ENCODE measurements at places on chromosomes 13 and 19.

DNA sequence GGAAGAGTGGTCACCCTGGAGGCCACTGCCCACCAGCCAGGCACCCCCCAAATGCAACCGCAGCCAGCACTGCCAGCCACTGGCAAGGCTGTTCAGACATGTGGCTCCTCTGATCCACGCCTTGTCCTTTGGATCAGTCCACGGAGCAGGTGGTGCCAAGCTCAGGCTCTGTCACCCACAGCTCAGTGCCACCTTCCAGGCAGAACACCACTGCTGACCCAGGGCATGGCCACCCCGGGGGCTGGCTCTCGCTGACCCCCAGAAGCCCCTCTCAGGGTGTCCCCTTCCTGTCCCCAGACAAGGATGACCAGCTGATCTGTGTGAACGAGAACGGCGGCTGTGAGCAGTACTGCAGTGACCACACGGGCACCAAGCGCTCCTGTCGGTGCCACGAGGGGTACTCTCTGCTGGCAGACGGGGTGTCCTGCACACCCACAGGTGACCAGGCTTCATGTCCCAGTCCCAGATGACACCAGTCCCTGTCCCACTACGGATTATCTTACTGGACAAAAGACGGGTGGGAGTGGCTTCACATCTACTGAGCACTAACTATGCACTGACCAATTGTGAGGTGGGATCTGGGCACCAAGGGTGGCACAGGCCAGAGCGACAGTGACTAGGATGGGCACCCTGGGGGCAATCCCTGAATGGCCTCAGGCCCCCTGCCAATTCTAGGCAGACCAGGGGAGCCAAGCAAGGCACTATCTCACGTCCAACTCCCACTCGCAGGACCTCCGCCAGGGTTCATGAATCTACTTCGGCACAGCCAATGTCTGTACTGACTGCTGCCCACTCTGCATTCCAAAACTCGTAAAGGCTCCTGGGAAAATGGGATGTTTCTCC is 7.0 kb upstream of the F10 start:
- no peak for DNase-seq

- no peak for DNase-seq
Measured at GRCh38 chr19:19460258-19460731, 54.8 kb downstream of the GATAD2A start.

DNA sequence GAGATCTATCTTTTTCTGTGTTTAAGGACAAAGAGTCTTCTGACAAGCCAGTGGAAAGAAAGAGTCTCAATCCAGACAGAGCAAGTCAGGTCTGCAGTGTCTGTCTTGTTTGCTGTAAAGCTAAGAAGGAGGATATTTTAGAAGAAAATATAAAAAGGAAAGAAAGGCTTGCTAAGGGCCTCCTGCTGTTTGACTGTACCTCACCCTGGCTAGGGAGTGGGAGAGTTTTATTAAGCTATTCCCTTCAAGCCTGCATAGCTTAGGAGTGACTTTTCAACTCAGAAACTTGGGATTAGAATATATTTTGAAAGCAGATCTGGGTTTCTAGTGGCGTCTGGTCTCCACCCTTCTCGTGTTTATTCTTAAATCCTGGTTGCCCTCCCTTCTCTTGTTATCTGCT is 460.0 kb downstream of the COG6 start:
- DNase-seq: no peak

GRCh38 chr19:30729451-30729850 is 357.3 kb downstream of the ZNF536 start:
- no peak for DNase-seq

Data from GM20000 (cell line).